ENCODE measurements at places on chromosomes 6 and 20.

GRCh38 chr20:36988494-36988966 lies 37.0 kb upstream of the SAMHD1 start:
- peak; percentile 19 for DNase-seq

DNA sequence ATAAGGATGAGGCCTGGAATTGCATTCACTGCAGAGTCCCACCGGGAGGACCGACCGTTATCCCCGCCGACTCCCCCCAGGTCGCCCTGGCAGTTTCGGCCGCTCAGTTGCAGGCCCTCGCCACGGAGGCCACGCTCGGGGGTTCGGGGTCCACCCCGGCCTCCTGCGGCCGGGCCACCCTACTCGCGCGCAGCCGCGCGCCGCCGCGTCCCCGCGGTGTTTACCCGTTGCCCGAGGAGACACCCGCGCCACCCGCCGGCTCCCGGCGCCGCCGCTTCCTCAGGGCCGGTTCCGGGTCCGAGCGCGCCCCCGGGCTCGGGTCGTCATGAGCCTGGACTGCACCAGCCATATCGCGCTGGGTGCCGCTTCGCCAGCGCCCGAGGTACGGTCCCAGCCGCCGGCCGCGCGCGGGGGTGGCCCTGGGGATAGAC lies at the start of gene CCDC170:
CCDC170 (plus strand) TSS at position 214 of the 431 bp plus-strand sequence; CDS start at position 326, 112 bp downstream.
- peak; percentile 45 for DNase-seq

DNA sequence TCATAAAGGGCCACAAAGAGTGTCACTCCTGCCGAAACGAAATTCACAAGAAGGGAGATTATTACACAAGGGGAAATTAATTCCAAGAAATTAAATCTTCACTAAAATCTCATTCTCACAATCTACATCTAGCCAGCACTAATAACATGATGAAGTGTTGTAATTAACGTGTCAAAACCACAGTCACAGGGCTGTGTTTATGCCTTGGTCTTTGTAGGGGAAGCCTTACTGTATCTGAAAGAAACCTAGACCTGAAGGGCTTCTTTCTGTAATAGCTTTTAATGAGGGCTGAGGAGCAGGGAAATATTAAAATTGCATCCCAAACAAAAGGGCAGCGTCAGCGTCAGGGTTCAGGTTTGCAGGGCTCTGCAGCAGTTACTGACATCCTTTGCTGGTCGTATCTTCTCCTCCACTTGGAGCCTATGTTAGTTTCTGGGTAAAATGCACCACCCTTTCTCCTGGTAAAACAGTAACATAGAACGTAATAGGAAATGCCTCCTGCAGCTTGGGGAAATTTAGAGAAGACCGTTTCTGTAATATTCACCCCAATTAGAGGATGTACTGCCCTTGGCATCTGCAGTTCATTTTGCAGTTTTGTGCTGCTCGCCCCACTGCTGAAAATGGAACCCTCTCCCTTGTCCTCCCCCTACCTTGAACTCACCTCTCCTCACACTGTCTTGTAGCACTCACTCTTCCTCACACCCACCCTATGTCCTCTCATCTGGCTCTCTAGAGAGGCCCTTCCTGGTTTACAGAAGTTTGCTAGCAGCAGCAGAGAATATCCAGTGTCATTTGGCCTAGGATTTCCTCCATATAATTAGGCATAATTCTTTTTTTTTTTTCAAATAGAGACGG lies 109.0 kb upstream of the TRAF3IP2 start:
- DNase-seq: no peak

- no peak for DNase-seq
Observed at GRCh38 chr6:1832358-1832757, 222.6 kb downstream of the FOXC1 start.

DNA sequence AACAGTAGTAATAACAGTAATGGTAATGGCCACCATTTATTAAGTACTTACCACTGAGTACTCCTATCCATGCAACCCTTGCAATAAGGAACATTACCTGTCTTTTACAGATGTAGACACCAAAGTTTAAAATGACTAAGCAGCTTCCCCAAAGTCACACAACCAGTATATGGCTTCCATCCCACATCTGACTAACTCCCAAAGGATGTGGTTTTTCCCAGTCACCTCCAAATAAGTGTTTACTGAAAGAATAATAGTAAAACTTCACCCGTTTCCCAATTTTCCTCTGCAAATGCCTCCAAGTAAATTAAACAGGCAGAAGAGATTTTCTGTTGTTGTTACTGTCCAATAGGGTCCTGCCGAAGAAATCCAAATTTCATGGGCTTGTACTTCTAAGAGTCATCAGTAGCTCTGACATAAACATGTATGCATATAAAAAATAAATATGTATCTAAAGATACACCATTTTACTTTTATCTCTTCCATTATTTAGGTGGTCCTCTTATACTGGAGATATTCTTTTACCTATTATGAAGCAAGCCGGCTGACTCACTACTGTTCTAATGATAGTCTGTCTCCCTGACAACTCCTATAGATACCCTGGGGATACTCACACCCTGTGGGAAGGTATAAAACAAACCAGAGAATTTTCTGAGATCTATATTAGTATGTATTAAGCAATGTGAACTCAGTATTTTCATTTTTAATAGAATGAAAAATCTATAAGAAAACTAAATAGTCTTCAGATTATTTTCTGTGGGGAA lies 77.9 kb upstream of the ID4 start:
- no peak for DNase-seq

- DNase-seq: no peak
Observed at GRCh38 chr6:160774399-160774798, 72.4 kb downstream of the PLG start.

DNA sequence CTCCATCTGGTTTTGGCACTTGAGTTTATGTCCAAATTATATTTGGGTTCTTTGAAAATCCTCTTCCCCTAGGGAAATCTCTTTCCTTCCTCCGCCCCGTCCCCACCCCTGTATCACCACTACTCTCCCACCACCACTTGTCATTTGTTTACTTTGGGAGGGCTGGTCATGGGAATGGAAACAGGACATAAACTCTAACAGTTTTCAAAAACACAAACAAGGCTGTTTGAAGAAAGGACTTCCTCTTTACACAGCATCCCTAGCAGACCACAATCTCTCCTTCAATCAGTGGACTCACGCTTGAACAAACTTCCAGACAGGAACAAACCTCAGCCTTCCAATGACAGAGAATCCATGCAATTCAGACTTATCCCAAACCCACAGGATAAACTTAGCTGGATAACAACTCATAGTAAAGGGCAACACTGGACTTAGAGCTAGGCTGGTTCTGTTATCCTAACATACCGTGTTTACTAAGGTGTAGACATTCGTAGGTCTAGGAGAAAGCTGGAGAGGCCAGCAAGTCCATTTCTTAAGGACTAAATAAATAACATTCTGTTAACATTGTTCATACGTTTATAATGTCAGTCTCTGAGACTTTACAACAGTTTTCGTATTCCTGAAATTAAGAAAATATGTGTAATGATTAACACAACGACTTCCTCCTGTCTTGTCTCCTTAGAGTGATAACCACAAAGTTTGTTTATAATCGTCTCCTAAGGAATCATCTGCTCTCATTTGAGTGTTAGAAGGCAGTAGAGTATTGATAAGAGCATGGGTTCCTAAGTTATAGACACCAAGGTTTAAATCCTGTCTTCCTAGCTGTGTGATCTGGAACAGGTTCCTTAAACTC lies 44.1 kb upstream of the CTAGE9 start:
- DNase-seq: no peak

- no peak for DNase-seq
Observed at GRCh38 chr6:124073021-124073420, 269.4 kb downstream of the NKAIN2 start.

DNA sequence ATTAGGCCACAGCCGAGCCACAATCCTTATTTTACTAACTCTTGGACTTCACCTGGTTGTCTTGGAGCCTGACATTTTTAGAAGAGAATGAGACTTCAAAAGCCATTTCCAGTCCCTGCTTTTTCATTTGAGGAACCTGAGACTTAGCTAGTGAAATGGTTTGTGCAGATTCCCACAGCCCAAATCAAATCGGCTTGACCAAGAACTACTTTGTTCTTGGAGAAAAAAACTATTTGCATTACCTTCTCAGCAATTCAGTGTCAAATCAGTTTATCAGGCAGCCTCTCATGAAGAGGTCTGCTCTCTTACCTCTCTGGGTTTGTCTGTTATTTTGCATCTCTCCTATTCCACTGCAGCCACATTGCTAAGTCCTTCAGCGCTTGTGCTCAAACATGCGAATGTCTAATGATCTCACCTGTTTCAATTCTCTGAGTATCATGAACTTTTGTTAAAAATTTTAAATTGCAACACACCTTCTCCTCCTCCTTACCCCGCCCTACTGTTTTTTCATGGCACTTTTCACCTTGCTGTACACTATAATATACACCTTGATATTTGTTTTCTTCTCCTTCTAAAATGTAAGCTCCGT lies 573 bp upstream of the IFNGR1 start:
- DNase-seq: no peak

DNA sequence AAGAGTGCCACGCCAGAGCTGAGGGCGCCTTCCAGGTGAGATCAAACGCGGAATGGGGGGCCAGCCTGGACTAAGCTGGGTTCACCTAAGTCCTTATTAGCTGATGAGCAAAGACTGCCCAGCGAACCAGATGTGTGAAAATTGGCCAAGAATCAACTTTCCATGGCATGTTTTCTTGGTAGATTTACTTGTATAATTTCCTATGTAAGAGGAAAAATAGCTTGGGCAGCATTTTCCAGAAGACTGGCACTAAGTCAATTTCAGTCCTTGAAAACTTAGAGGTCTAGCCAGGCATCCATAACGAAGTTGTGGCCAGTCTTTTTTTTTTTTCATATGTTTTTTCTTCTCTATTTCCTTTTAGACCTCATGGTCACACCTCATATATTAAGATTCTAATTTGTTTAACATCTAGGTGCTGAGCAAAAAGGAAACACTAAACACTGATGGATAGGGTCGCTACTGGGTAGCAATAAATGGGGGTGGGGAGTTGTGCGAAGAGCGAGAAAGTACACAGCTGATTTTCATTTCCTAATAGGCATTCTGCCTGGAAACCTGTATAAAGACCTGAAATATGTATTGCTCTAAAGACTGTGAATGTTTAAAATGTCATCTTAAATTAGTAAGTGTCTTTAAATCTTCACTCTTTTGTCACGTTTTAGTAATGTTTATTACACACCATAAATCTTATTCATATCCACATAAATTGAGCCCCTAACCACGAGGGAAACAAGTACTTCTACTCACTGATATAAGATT lies 188.8 kb downstream of the CD83 start:
- no peak for DNase-seq

- DNase-seq: peak; percentile 38
Observed at GRCh38 chr6:158439255-158439654, 120.6 kb upstream of the TMEM181 start.

DNA sequence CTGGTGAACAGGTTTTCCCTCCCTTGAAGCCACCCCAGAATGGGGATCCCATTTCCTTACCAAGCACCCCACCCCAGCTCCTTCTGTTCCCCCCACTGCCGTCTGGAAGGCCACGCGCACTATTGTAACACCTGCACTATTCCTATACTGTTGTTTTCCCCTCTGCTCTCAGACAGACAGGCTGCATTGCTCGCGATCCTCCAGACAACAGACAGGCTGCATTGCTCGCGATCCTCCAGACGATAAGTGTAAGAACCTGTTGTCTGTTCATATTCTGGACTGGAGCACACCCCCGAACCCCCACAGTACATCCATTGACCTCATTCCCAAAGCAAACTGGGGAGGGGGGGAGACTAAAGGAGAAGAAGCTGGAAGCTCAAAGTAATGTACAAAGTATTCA lies 72.7 kb downstream of the LY86 start:
- no peak for DNase-seq

DNA sequence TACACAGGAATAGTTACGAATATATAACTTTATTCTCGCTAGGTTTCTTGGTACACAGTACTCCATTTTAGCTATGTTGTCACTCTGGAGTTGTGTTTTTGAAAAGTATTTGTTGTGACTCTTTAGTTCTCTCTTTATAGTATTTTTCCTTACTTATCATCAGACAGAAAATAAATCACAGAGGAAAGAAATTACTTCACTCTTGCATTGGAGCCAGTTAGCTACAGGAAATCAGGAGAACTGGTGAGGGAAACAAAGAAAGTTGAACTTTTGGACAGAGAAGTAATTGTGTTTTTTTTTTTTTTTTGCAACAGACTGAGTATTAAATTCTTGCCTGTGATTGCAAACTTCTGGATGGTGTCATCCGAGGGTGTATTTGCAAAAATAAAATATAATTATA lies 33.9 kb downstream of the DSE start:
- no peak for DNase-seq

- no peak for DNase-seq
Observed at GRCh38 chr6:128803911-128804310, 79.0 kb upstream of the LAMA2 start.

DNA sequence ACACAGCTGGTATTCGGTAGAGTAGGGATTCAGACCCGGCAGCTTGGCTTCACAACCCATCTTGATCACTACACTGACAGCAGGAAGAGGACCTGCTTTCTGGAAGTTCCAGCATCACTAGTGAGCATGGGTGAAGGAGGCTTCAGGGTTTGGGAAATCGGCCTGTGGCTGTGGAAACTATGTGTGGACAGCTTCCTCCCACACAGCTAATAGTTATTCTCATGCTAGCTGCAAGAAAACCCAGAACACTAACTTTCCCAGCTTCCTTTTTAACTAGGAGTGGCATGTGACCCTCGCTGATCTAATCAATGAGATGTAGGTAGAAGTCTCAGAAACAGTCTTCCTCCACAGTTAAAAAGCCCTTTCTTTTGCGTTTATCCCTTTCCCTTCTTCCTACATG lies 36.3 kb upstream of the SIRPA start:
- DNase-seq: peak; percentile 98

DNA sequence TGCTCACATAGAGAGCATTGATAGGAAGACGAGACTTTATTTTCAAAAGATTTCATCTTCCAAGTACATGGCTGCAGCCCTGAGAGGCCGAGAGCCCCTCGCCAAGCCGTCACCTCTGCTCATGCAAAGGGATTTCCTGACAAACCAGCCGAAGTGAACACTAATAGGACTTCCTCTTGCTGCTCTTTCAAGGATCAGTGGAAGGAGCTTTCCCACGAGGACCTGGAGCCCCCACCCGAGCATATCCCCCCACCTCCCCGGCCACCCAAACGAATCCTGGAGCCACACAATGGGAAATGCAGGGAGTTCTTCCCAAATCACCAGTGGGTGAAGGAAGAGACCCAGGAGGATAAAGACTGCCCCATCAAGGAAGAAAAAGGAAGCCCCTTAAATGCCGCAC lies 69.3 kb downstream of the PTPN1 start:
- no peak for DNase-seq

GRCh38 chr6:163485388-163485851 lies 70.9 kb downstream of the QKI start:
- no peak for DNase-seq

GRCh38 chr6:152136449-152136825 lies 329.0 kb downstream of the ESR1 start:
- no peak for DNase-seq

Data from suppressor macrophage treated with lipopolysaccharide for 1 hour (primary cell).